ENCODE measurements at places on chromosomes 5 and 9. TPM values are rescaled to one million over a fixed set of nuclear protein-coding genes. Genes with fewer than 3 reads are reported as not detected.

DNA sequence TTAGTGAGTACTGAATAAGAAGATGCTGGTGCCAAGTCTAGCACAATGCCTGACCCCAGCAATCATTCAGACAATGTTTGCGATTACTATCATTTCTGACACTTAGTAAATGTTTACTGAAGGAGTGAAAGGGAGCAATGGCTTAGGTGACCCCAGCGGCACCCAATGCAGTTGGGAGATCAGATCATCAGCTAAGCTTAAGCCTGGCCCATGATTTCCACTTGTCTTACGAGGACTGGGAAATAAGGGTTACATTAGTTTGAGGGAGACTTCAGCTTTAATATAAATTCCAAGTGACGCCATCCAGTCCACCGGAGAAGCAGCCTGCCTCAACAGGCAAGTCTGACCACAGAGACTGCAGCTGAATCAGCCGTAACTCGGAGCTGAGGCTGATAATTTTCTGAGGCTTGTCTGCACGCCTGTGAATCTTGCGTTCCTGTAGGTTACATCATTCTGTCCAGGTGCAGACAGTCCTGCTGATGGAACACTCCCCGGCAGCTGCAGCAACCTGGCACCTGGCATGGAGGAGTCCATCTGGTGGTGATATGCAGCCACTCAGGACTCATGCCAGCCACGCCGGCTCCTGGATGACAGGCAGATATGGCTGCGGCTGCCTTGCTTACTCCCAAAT is 34.9 kb upstream of the FGF1 start:
- no peak for DNase-seq

GRCh38 chr5:159817262-159818029 is 98.8 kb upstream of the ADRA1B start:
- DNase-seq: no peak

SH3RF2 gene
- 0.02 TPM for total RNA-seq

DNA sequence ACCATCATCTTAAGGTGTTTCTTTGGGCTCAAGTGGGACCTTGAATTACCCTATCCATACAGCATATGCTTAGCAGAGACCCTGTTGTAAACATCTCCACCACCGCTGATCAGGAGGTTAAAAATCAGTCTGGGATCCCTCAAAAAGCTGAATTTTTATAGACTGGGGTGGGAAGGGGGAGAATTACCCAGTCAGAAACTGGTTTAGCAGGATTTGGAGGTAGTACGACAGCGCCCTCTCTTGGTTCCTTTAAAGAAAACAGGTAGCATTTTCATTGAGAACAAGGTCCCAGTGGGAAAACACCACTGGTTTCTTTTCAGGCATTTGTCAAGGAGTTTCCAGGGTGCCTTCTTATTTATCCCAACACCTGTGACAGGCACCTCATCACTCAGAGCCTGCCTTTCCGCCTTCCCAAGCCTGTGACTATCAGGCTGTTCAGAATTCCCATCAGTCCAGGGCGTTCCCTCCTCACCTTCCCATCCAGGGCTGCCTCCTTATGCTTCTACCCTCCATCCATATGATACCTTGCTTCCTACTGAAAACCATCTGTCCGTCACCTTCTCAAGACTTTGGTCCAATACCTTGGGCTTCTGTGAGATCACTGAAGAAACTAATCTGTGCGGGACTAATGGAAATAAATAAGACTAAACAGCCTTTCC is 203.8 kb upstream of the RAI14 start:
- DNase-seq: no peak

APBA1 gene
- total RNA-seq: 1.1 TPM

- no peak for DNase-seq
These were observed 219.4 kb downstream of the ATPSCKMT start for GRCh38 chr5:10030219-10030831.

- DNase-seq: no peak
These were observed 116.7 kb upstream of the RETREG1 start for GRCh38 chr5:16733331-16734006.

Measured in activated CD4-positive, alpha-beta T cell treated with anti-CD3 and anti-CD28 coated beads, Interleukin-2, amount 10 ng/mL, durations not matched to agents 24 days and 14 days (primary cell).